ENCODE measurements at places on chromosomes 5 and 9.

- DNase-seq, result no peak
Measured at GRCh38 chr5:61306531-61307131, 25.4 kb upstream of the ZSWIM6 start.

DNA sequence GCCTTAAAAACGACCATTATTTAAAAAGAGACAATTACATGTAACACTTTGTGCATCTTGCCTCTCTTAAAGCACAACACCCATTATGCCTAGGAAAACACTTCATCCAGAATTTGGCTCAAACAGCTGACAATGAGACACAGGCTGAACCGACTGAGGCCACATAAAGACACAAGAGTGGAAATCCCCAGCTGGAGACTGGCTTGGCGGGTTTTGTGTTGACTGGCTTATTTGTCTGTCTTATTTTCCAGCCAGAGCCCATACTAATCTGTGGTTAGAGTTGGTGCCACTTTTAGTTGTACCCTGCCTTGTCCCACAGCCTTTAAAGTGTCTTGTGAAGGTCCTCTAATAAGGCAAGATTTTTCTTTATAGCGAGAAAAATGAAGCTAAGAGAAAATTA lies 21.2 kb downstream of the TRIM14 start:
- no peak for DNase-seq

GRCh38 chr5:118616281-118616680 lies 372.1 kb downstream of the DTWD2 start:
- no peak for DNase-seq

- no peak for DNase-seq
Measured at GRCh38 chr9:33377089-33377715, 25.2 kb downstream of the AQP7 start.

DNA sequence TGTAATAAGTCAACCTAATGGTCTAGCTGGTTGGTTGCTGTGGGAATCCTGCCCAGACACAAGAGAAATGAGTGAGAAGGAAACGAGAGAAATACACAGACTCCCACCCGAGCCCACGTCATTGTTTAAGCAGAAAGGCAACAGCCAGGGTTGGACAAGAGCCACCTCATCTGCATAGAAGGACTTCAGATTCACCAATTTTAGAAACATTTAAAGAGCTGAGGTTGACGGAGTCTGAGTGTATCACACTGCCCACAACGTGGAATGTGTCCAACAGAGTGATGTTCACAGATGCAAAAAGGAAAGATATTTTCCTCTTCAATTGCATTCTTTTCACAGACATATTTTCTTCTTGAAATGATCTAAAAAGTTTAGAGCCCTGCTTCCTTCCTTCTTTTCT lies 349.5 kb downstream of the AGTPBP1 start:
- no peak for DNase-seq

- peak; percentile 75 for DNase-seq
Measured at GRCh38 chr9:98775831-98776441, 20.4 kb downstream of the ANKS6 start.

DNA sequence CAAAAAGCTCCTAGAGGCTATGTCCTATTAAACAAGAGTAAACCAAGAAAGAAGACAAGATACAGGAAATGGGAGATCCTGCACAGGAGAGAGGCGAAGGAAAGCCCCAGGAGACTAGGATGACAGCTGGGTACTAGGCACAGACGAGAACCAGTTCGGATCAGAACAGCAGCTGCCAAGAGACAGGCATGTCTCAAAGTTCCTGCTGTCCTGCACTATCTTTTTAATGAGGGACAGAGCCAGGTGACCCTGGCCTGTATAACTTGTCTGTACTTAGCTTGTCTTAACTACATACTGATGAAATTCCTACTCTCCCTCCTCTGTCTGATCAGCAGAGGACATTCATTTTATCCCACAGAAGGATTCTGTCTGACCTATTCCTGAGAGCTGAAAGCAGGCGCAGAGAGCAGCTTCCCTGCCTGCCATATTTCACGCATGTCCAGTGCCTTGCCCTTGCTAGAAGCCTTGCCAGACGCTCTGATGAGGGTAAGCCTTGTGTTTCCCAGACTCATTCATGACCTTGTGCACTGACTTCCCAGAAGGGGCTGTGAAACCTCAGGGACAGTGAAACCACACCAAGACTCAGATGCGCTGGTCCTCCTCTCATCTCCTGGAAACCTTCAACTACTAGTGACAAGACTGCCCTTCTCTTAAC lies 24.7 kb downstream of the TSC1 start:
- DNase-seq, result no peak

DNA sequence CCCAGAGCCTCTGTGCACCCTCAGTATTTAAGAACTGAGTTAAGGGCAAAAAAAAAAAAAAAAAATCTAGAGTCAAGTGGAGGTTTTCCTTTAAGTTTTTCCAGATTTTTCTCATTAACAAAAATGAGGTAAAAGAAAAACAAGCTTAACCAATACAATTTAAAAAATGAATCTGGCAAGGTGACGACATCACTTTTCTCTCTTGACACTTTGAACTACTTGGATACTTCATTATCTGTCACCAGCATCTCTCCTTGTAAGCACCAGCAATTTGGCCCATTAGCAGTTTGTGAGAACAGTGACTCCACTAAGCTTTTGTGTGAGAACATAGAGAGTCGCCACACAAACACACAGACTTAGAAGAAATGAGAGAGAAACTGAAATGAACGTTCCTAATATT lies 345.7 kb upstream of the SLC30A5 start:
- DNase-seq, result no peak

DNA sequence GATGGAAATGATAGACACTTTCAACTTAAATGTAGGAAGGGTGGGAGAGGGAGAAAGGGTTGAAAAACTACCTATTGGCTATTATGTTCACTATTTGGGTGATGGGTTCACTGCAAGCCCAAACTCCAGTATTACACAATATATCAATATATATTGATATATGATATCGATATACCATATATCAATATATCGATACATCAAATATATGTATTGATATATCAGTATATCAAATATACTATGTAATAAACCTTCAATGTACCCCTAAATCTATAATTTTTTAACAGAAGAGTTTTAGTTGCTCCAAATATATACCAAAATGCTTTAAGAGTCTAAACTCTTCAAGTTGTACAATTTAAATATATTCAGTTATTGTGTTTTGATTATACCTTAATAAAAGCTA lies 302.0 kb upstream of the RGMB start:
- no peak for DNase-seq

GRCh38 chr5:78514427-78515330 lies 133.9 kb downstream of the LHFPL2 start:
- no peak for DNase-seq

- no peak for DNase-seq
Measured at GRCh38 chr5:143200781-143201398, 202.6 kb downstream of the NR3C1 start.

GRCh38 chr5:62197697-62198096 lies 108.3 kb upstream of the KIF2A start:
- no peak for DNase-seq

- no peak for DNase-seq
Measured at GRCh38 chr9:29822458-29822857, 2249.2 kb upstream of the C9orf72 start.

DNA sequence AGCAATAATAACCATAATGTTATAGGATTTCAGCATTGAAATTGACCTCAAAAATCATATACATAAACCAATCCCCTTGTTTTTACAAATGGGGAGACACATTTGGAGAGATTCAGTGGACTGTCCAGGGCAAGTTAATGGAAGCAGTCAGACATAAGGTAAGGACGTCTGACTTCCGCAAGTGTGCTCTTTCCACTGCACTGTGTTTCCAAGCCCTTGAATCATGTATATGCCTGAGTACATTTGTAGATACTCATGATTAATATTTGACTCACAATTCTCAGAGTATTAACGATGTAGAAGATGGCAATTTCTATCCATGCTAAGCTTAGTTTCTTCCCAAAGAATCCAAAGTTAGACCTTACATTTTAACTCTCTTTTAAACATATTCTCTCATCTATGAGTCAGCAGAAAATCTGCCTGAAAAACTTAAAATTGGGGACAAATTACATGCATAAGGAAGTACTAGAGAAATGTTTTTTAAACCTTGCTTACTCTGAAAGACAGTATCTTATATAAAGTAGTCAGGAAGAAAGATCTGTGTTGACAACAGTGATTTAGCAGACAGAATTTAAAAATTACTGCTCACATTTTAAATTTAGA lies 165.3 kb downstream of the NFIB start:
- DNase-seq, result no peak

DNA sequence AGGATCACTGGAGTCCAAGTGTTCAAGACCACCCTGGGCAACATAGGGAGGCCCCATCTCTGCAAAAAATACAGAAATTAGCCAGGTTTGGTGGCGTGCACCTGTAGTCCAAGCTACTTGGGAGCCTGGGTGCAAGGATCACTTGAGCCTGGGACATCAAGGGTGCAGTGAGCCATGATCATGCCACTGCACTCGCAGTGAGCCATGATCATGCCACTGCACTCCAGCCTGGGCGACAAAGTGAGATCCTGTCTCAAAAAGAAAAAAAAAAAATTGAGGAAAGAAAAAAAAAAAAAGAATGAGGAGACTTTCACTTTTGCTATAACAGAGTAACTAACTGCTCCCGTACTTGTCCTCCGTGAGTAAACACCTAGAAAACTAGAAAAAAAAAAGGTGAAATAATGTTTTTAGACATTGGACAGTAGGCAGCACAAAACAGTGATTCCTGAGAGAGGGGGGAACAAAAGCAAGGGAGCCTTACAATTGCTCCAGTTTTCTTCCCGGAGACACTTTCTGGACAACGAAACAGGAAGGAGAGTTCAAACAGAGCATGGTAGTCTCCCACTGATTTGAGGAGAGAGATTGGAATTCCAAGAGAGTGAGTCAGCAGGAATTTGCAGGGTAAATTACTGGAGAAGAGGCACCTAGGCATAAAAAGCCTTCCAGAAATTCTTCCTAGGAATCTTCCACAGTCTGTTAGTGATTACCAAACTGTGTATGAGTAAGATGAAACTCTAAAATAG lies 6.9 kb upstream of the ZBTB5 start:
- DNase-seq, result peak; percentile 16

GRCh38 chr9:135997090-135998015 lies 36.2 kb upstream of the UBAC1 start:
- DNase-seq, result peak; percentile 51
